ENCODE measurements at places on chromosomes 11 and 22. TPM values are rescaled to one million over a fixed set of nuclear protein-coding genes. Genes with fewer than 3 reads are reported as not detected.
A peak's percentile ranks its signal among the peaks of the same experiment; 100 is the strongest.

RAC2 gene
- polyA plus RNA-seq, result 9.9 TPM

INSC gene
- 1.1 TPM for polyA plus RNA-seq

GRK3 gene
- polyA plus RNA-seq, result 23.8 TPM

MRGPRE gene
- polyA plus RNA-seq, result not detected

GGTLC2 gene
- polyA plus RNA-seq, result 0.46 TPM

PKDREJ gene
- polyA plus RNA-seq, result 0.62 TPM

TBX10 gene
- not detected for polyA plus RNA-seq

GRCh38 chr11:10984250-10984649, 126.4 kb upstream of the ZBED5 start:
- H3K36me3 ChIP-seq, result no peaks in the 10 kb centered on the region
- no peak overlapping the region for H3K4me3 ChIP-seq
- H3K27ac ChIP-seq, result no peak overlapping the region
- H3K27me3 ChIP-seq, result no peaks in the 10 kb centered on the region
- no peak for DNase-seq

DNA sequence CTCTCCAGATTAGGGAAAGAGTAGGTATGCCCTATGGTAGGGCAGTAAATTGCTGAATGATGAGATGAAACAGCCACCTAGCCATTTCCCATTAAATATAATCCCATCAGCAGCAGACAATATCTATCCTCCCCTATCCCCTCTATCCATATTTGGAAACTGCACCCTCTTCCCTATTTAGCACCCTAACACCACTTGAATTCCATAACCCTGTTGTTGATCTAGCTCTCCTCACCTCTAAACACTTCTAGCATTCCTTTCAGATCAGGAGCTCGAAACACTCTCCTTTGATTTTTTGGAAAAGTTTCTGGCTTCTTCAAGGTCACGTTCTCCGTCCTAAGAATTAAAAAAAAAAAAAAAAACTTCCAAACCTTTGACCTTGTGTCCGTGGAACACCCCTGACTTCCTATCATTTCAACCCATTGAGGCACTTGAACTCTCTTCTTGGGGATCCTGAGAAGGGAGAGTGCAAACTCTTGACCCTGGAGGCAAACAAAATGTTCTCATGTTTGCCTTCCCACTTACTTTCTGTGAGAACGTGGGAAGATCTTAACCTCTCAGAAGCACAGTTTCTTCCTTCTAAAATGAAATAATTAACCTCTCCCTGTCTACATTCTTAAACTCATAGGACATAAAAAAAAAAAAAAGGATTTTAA, 19.0 kb downstream of the TRIM5 start:
- no peak for DNase-seq
- no peak overlapping the region for H3K4me3 ChIP-seq
- no peaks in the 10 kb centered on the region for H3K27me3 ChIP-seq
- peaks cover 85% of the 10 kb centered on the region for H3K36me3 ChIP-seq

- DNase-seq, result no peak
- H3K27me3 ChIP-seq, result no peaks in the 10 kb centered on the region
These were observed 35.5 kb downstream of the TREH start for GRCh38 chr11:118643995-118644345.

DNA sequence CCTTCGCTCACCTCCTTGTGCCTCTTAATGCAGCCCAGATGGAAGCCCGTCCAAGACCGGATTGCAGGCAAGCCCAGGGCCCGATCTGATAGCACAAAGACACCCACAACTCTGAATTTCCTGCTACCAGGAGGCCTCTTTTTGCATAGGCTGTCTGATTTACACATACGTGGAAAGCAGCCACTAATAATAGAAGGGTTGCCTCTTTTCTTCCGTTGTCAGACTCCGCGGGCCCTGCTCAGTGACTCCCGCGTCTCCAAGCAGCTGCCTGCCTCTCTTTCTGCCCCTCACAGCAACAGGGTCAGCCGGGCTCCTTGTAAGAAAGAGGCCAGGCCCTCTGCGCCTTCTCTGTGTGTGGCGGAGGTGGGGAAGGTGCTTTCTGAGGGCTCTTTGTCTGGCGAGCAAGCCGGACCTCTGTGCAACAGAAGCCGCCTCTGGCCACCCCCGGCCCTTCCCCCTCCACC, 26.7 kb downstream of the FLI1 start:
- H3K36me3 ChIP-seq, result no peaks in the 10 kb centered on the region
- peak overlapping the region; percentile 94 for H3K27ac ChIP-seq
- H3K4me1 ChIP-seq, result peaks cover 99% of the 10 kb centered on the region
- no peak overlapping the region for H3K4me3 ChIP-seq

DNA sequence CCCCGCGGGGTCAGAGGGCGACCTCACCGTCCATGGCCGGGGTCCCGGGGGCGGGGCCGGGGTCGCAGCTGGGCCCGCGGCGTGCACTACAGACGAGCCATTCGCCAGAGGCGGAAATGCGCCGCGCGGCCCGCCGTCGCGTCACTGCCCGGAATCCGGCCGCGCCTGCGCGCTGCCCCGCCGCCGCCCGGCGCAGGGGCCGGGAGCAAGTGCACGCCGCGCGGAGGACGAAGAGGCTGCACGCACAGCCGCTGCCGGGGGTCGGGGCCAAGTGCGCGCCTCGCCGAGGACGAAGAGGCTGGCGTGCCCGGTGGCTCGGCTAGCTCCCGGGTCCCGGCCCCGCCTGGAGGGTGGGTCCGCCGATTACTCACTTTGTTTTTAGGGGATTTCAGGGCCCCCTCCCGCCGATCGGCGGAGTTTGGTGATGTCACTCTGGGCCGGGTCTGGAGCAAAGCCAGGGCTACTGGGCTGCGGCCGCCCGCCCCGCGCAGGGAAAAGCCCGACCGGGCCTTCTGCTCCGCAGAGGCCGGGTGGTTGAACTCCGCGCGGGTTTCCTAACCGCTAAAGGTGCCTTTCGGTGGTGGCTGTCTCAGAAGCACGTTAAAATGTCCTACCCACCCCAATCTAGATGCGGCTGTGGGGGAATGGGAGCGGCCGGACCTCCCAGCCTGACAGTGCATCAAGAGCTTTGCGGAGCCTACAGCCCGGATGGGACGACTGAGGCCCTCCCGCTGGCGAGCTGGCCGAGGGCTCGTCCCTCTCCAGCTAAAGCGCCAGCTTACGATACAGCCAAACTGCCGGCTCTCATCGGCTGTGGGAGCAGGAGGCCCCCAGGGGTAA, at the start of gene RELA:
RELA (minus strand) TSS at position 118 of the 840 bp plus-strand sequence; CDS start at position 34, 84 bp downstream.
- peaks cover 53% of the 10 kb centered on the region for H3K4me1 ChIP-seq
- DNase-seq, result peak; percentile 97
- H3K4me3 ChIP-seq, result peak within 1 kb of the TSS; percentile 81
- no peaks in the 10 kb centered on the region for H3K36me3 ChIP-seq

- no peak overlapping the region for H3K27ac ChIP-seq
- peaks cover 24% of the 10 kb centered on the region for H3K27me3 ChIP-seq
These were observed 4.4 kb downstream of the CAVIN3 start for GRCh38 chr11:6315811-6316425.

DNA sequence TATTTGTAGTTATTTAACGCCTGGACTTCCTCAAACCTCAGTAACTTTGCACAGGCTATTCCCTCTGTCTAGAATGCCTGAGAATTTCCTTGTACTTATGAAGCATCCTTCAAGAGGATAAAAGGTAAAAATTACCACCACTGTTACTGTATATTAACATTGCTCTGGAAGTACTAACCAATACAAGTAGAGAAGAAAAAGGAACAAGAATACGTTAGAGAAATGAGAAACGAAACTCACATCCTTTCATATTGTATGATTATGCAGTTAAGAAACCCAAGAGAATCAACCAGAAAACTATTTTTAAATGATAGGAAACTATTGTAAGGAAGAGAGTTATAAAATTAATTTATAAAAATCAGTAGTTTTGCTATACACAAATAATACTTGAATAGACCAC, 48.2 kb upstream of the OR5P2 start:
- no peak overlapping the region for H3K27ac ChIP-seq
- H3K36me3 ChIP-seq, result no peaks in the 10 kb centered on the region
- no peak overlapping the region for H3K4me3 ChIP-seq
- H3K4me1 ChIP-seq, result no peaks in the 10 kb centered on the region
- DNase-seq, result no peak

- H3K27ac ChIP-seq, result no peak overlapping the region
- H3K4me3 ChIP-seq, result no peak overlapping the region
- DNase-seq, result no peak
These were observed 1539.4 kb upstream of the TENM4 start for GRCh38 chr11:80980227-80980626.

- no peaks in the 10 kb centered on the region for H3K27me3 ChIP-seq
- H3K4me1 ChIP-seq, result no peaks in the 10 kb centered on the region
- no peaks in the 10 kb centered on the region for H3K36me3 ChIP-seq
- no peak overlapping the region for H3K27ac ChIP-seq
These were observed 33.2 kb downstream of the TSPAN4 start for GRCh38 chr11:875769-876301.

- no peak overlapping the region for H3K27ac ChIP-seq
- H3K27me3 ChIP-seq, result no peaks in the 10 kb centered on the region
- no peak overlapping the region for H3K4me3 ChIP-seq
- no peaks in the 10 kb centered on the region for H3K36me3 ChIP-seq
These were observed 31.0 kb downstream of the NAP1L4 start for GRCh38 chr11:2961080-2961479.

GRCh38 chr11:63574856-63575602, 11.8 kb upstream of the PLAAT2 start:
- no peak for DNase-seq
- H3K27ac ChIP-seq, result peak overlapping the region; percentile 74
- H3K36me3 ChIP-seq, result no peaks in the 10 kb centered on the region
- no peaks in the 10 kb centered on the region for H3K27me3 ChIP-seq

DNA sequence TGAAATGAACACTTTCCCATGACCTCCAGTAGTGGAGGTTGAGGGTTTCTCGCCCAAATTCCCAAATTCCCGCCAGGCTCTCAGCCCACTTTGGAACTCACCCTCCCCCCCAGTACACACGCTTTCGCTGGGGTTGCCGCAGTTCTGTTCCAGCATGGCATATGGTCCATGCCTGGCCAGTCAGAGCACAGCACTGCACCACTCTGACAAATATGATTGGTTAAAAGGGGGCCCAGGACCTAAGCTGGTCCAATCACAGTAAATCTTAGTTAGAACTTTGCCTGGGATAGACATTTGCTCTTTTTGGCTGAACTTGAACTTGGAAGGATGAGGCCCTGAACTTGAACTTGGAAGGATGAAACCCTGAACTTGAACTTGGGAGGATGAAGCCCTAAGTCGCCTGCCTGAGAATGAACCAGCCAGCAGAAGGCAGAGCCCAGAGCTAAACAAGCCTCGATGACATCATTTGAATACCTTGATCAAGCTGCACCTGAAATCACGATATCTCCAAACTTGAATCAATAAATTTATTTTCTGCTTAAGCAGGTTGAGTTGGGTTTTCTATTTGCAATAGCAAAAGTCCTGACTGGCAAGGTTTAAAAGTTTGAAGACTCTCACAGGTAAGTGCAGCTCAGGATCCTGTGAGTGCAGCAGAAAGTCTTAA, 12.6 kb upstream of the SSTR3 start:
- no peak for DNase-seq
- H3K27me3 ChIP-seq, result peaks cover 4% of the 10 kb centered on the region
- no peak overlapping the region for H3K27ac ChIP-seq
- H3K4me3 ChIP-seq, result no peak overlapping the region

All from left lung (tissue), 14 donors.